ENCODE measurements at places on chromosomes 16 and 17. TPM values are rescaled to one million over a fixed set of nuclear protein-coding genes. Genes with fewer than 3 reads are reported as not detected.
A peak's percentile ranks its signal among the peaks of the same experiment; 100 is the strongest.

DNA sequence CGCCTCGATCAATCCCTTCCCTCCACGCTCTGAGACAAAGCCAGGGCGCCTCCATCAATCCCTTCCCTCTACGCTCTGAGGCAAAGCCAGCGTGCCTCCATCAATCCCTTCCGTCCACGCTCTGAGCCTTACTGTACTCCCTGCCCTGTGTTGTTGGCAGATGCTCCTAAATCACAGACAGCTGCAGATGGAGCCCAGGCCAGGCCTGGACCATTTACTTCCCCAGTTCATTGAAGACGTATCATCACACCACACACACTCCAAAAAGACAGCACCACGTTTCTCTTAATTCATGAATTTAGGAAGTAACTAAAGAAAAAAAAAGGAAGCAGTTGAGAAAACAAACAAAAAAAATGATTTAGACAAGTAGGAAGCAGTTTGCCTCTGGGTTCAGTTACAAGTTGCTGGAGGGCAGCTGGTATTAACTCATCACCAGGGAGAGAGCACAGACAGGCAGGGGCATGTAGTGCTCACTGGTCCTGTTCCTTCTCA is 7.4 kb upstream of the CD300LD start:
- no peak overlapping the region for H3K4me3 ChIP-seq
- H3K27ac ChIP-seq: no peak overlapping the region
- H3K27me3 ChIP-seq: peaks cover 7% of the 10 kb centered on the region
- no peaks in the 10 kb centered on the region for H3K36me3 ChIP-seq

- H3K27ac ChIP-seq: no peak overlapping the region
- no peaks in the 10 kb centered on the region for H3K4me1 ChIP-seq
- no peak for DNase-seq
- no peak overlapping the region for H3K4me3 ChIP-seq
- H3K27me3 ChIP-seq: no peaks in the 10 kb centered on the region
- no peaks in the 10 kb centered on the region for H3K36me3 ChIP-seq
Measured at GRCh38 chr16:76118344-76118743, 158.9 kb upstream of the CNTNAP4 start.

DNA sequence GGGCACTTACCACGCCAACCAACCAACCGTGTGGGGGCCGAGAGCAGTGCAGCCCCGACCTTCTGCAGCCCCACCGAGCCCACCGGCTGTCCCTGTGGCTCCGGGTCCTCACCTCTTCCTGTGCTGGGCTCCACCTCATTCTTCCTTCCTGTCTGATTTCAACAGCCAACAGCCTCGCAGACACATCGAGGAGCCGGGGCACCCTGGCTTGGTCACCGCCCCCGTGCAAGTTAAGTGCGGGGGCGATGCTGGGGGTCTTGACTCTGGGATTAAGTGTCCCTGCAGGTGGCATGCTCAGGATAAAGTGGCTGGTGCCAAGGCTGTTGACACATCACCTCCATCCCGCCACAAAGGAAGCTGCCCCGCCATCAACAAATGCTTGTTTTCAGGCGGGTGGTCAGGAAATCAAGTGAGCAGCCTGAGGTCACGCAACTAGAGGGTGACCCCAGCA is at the start of gene NLRC3:
NLRC3 (minus strand) TSS at position 102 of the 451 bp plus-strand sequence. CDS start 12,367 bp downstream, outside the sequence.
- DNase-seq: peak; percentile 60
- no peaks in the 10 kb centered on the region for H3K27me3 ChIP-seq
- H3K27ac ChIP-seq: peak within 1 kb of the TSS; percentile 76
- H3K36me3 ChIP-seq: no peaks in the 10 kb centered on the region

GRCh38 chr16:87447323-87447722 is 45.5 kb downstream of the ZCCHC14 start:
- H3K4me3 ChIP-seq: no peak overlapping the region
- H3K36me3 ChIP-seq: no peaks in the 10 kb centered on the region
- no peak overlapping the region for H3K27ac ChIP-seq
- no peaks in the 10 kb centered on the region for H3K27me3 ChIP-seq
- DNase-seq: no peak

DNA sequence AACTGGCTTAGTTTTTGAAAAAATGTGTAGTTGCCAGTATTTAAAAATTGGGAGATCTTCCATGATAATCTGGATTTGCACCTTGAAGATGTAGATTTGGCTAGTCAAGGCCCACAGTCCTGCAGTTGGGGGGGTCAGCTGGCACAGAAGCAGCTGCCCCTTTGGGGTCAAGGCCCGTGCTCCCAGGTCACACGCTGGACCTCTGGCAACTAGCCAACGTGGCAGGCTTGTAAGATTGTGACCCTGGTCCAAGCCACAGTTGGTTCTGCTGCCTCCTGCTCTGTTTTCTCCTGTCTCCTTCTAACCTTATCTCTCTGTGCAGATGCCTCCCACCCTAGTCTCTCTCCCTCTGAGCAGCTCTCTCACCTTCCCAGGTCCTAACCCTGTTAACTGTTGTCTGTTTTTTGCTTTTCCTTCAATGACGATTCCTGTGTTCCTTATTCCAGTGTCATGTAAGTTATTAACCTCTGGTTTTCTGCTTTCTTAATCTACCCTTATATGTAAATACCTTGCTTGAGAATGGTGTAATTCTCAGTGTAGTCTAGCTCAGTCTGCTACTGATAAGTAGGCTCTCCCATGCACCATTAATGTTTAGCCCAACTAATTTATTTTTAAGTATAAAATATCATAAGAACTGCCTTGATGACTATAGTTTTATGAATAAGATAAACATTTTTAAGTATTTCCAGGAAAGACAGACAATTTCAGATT is 27.9 kb downstream of the CLEC16A start:
- peak overlapping the region; percentile 51 for H3K27ac ChIP-seq
- H3K4me3 ChIP-seq: no peak overlapping the region
- DNase-seq: no peak
- H3K27me3 ChIP-seq: no peaks in the 10 kb centered on the region

DNA sequence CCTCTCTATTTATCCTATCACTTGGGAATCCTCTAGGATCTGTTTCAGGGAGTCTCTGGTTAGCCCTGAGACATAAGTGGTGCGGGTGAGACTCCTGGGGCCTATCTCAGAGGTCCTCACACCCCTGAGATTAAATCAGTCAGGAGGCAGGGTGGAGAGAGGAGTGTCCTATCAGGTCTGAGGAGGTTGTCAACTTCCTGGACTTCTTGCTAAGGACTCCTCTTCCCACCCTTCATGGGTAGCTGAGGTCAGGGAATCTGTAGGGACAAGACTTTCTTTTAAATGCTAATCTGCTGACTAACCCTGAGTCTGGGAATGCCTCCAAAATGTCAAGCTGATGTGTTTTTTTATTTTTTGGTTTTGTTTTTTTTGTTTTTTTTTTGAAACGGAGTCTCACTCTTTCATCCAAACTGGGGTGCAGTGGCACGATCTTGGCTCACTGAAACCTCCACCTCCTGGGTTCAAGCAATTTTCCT is 6.6 kb upstream of the ARMC5 start:
- H3K27me3 ChIP-seq: no peaks in the 10 kb centered on the region
- peak overlapping the region; percentile 49 for H3K27ac ChIP-seq
- DNase-seq: no peak
- no peak overlapping the region for H3K4me3 ChIP-seq
- H3K4me1 ChIP-seq: peaks cover 25% of the 10 kb centered on the region
- no peaks in the 10 kb centered on the region for H3K36me3 ChIP-seq

- H3K4me1 ChIP-seq: peaks cover 15% of the 10 kb centered on the region
- no peak overlapping the region for H3K27ac ChIP-seq
- DNase-seq: no peak
Measured at GRCh38 chr16:80718480-80719220, 85.7 kb downstream of the CDYL2 start.

- H3K27me3 ChIP-seq: no peaks in the 10 kb centered on the region
- no peaks in the 10 kb centered on the region for H3K36me3 ChIP-seq
- H3K4me1 ChIP-seq: no peaks in the 10 kb centered on the region
- H3K27ac ChIP-seq: no peak overlapping the region
- H3K4me3 ChIP-seq: no peak overlapping the region
Measured at GRCh38 chr16:24858219-24859041, 12.7 kb downstream of the SLC5A11 start.

- no peak overlapping the region for H3K27ac ChIP-seq
- H3K4me1 ChIP-seq: peaks cover 19% of the 10 kb centered on the region
- H3K4me3 ChIP-seq: no peak overlapping the region
- no peak for DNase-seq
- H3K36me3 ChIP-seq: no peaks in the 10 kb centered on the region
Measured at GRCh38 chr17:81015136-81015535, 19.8 kb upstream of the BAIAP2 start.

DNA sequence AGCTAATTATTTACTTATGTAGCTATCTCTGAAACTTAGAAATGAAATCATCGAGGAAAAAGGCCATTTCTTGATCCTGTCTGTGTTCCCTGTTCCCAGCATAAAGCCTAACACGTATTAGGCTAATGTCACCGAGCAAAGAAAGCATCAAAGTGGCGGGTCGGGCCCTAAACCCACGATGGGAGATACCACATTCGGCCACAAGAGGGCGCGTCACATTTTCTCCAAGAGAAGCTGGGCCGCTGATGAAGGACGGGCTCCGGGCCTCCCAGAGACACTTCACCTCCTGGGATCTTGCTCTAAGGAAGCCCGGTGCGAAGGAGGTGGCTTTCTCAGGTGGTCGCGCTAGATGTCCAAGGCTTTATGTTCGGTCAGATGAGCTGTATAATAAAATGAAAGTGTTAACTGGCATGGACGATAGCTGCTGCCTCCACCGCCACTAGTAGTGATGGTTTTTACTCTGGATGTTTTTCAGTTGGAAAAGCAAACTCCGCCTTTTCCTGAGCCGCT is 853 bp upstream of the PDK2 start:
- DNase-seq: peak; percentile 88
- peaks cover 17% of the 10 kb centered on the region for H3K4me1 ChIP-seq
- peaks cover 10% of the 10 kb centered on the region for H3K36me3 ChIP-seq
- peak overlapping the region; percentile 79 for H3K27ac ChIP-seq
- peak overlapping the region; percentile 100 for H3K4me3 ChIP-seq

- DNase-seq: no peak
- H3K27me3 ChIP-seq: no peaks in the 10 kb centered on the region
- no peak overlapping the region for H3K27ac ChIP-seq
Measured at GRCh38 chr16:2756288-2757015, 4.0 kb downstream of the SRRM2 start.

The PRAC1 gene
- not detected for total RNA-seq

The BAIAP3 gene
- total RNA-seq: 7.5 TPM

The UMOD gene
- not detected for total RNA-seq

The CTRB2 gene
- total RNA-seq: not detected

The SPECC1 gene
- total RNA-seq: 13.4 TPM

The TBC1D3B gene
- 4.4 TPM for total RNA-seq

The RND2 gene
- 0.04 TPM for total RNA-seq

The ACBD4 gene
- total RNA-seq: 9.7 TPM
